A549 treated with GW870086 at 1 μM for 4 hours (cell line): ENCODE measurements at places on chromosomes 2 and 18. TPM values are rescaled to one million over a fixed set of nuclear protein-coding genes. Genes with fewer than 3 reads are reported as not detected.

Gene GKN2
- 1.7 to 3.5 TPM (median 2.9 TPM) in 5 replicates for total RNA-seq

Gene IL1A
- total RNA-seq = 0.09 to 0.35 TPM (median 0.21 TPM) in 5 replicates

Gene CRYGD
- not detected in 5 replicates for total RNA-seq

Gene DAW1
- 1.8 to 2.8 TPM (median 2.4 TPM) in 5 replicates for total RNA-seq
